ENCODE measurements at places on chromosomes 2 and 18.

GRCh38 chr2:220046507-220046906 lies 419.1 kb downstream of the SLC4A3 start:
- no peak for DNase-seq

DNA sequence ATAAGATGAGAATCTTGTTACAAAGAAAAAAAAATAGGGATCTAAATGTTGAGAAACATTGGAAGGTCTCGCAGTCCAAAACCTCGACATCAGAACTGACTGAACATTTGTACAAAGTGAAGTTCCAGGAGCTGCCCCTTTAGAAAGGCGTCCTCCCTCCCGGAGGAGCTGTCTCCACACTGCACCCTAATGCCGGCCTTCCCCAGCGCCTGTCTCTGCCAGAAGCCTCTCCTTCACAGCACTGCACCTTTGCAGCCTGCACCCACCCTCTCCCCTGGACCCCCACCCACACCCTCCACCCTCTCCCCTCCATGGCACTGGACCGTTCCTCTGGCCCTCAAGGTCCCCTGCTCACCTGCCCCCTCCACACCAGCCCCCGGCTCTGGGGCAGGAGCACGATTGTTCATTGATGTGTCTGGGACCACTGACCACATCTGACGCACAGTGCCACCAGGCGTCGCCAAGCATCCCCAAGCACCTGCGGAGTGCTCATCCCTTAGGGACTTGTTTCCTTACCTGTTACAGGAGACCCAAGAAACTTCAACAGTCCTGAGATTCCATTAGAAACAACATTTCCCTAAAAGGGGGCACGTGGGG lies 90.3 kb upstream of the SNTG2 start:
- no peak for DNase-seq

DNA sequence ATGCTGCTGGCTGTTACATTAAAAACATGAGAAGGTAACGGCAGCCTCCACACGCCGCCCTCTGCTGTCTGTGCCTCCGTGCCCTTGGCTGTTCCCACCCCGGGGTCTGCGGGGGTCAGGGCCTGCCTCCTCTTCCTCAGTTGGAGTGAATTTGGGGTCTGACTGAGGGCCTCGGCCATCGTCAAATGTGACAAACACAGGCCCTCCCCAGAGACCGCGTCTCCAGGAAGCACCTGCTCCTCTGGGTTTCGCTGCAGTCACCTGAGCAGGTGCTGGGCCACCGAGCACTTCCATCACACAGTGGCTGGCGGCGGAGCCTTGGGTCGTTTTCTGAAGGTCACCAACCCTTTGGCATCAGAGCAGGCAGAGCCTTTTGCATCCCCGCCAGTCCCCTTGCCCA lies 70.9 kb downstream of the NFATC1 start:
- DNase-seq: no peak

GRCh38 chr2:42238644-42239288 lies 69.6 kb downstream of the EML4 start:
- peak; percentile 29 for DNase-seq

GRCh38 chr2:23283-23682 lies 23.0 kb downstream of the FAM110C start:
- no peak for DNase-seq

DNA sequence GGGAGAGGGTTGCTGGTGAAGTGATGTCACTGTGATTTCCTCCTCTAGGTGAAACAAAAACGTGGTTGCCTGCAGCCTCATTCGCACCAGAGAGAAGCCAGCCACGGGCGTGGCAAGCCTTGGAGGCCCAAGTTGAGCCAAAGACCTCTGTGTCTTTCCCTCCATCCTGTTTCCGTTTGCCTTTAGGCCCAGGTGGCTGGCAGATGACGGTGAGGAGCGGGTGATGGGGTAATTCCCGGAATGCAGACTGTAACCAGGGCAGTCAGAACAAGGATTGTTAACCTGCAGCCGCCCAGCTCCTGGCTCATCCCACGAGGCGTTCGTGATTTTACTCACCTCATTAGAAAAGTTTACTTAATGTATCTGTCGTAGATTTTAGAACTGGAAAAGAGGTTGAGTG lies 14.4 kb downstream of the CTIF start:
- no peak for DNase-seq

DNA sequence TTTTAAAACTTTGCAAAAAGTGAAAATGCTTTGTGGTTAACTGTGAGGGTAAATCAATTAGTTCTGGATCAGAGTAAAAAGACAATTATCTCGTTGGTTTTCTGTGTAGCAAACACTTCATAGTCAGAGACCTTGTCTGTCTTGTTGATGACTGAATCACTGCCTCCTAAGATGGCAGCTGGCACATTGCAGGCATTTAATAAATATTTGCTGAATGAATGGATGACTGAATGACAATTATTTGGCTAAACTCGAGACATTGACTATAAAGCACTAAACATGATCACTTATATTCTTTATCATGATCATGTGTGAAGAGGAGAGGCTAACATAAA lies 96.2 kb downstream of the MAIP1 start:
- DNase-seq: no peak

DNA sequence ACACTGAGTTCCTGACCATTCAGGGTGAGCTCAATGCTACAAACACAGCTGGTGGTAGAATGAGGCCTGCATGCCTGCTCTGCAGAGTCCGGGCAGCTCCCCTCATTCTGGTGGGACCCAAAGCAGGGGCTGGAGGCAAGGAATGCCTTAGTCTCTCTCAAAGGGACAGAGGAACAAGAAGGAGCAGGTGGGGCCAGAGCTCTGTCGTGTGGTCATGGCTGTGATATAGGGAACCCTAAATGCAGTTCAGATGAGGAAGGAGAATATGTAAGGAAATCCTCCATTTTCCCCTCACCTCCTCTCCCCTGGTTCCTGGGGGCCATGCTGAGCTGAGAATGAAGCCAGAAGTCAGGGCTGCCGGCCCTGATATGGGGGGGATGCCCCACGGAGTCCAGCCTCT lies 334.3 kb downstream of the CYP26B1 start:
- DNase-seq: no peak

DNA sequence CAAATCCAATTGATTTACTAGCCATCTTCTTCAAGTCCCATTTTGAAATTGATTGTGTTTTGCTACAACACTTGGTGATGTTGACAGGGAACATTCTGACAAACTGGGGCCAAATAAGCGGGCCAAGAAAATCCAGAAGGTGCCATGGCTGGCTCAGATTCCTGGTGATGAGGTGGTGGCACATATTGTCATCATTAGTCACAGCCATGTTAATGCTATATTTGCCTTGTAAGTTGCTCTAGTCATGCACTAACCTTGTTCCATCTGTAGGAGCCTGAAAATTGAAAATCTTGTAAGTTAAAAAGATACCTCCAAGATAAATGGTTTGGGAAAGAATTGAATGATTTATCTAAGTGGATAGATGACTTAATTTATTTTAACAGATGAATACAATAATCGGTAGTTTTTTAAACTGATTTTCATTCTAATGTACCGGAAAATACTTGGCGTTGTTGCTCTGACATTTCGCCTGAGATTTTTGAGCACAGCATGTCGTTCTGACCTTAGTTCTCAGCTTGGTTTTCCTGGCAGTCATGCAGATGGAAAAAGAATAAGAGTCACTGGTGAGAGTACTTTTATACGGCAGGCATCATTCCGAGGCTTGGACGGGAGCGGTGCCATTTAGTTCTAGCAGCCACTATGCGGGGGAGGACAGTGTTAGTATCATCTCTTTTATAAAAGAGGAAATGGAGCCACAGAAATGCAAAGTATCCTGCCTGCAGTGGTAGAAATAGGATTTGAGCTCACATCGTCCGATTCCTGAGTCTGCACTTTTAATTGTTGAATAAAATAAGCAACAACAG lies 133.9 kb downstream of the ZNF532 start:
- DNase-seq: no peak

DNA sequence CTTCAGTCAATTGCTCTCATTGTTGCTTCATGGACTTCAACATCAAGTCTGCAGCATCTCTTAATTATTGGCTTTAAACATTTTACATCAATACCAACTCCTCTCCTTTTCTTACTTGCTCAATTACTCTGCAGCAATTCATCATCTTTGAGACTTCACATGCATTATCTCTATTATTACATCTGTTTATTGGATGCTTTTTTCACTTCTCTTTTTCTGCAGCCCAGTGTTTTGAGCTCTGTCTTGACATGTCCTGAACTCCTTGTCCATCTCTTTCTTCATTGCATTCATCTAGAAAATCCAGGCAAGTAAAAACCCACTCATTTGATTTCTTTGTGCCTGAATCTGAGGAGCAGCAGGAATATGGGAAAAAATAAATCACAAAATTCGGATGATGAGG lies 647.9 kb downstream of the PLCL1 start:
- DNase-seq: no peak

DNA sequence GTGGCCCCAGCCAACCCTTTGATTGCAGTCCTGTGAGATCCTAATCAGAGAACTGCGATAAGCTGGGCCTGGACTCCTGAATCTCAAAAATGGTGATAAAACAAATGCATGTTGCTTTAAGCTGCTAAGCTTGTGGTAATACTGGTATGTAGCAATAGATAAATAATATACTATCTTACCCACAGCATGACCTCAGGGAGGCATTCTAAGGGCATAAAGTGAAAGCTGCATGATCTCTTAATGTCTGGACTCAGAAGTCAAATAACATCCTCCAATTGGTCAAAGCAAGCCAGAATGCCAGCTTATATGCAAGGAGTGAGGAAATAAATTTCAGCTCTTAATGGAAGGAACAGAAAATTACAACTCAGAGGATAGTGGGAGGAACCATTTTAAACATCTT lies 246.1 kb downstream of the FSIP2 start:
- DNase-seq: no peak

- DNase-seq: no peak
These were observed 138.3 kb upstream of the CYP1B1 start for GRCh38 chr2:38214209-38214717.

- no peak for DNase-seq
These were observed 30.7 kb upstream of the FANCL start for GRCh38 chr2:58271826-58272225.

GRCh38 chr2:231181860-231182512 lies 16.4 kb upstream of the ARMC9 start:
- no peak for DNase-seq

DNA sequence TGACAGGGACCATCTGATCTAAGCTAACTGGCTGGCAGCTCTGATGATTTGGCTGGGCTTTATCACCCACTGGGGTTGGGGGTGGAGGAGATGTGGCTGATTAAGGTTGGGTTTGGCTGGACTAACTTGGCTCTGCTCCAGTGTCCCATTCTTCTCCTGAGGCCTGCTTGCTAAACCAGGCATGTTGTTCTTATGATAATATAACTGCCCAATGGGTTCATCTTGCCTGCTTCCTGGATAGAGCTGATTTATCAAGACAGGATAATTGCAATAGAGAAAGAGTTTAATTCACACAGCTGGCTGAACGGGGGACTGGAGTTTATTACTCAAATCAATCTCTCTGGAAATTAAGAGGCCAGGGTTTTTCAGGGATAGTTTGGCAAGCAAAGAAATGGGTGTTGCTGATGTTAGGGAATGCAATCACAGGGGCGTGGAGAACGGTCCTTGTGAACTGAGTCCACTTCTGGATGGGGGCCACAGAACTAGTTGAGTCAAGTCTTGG lies 150.4 kb downstream of the PTH2R start:
- no peak for DNase-seq

DNA sequence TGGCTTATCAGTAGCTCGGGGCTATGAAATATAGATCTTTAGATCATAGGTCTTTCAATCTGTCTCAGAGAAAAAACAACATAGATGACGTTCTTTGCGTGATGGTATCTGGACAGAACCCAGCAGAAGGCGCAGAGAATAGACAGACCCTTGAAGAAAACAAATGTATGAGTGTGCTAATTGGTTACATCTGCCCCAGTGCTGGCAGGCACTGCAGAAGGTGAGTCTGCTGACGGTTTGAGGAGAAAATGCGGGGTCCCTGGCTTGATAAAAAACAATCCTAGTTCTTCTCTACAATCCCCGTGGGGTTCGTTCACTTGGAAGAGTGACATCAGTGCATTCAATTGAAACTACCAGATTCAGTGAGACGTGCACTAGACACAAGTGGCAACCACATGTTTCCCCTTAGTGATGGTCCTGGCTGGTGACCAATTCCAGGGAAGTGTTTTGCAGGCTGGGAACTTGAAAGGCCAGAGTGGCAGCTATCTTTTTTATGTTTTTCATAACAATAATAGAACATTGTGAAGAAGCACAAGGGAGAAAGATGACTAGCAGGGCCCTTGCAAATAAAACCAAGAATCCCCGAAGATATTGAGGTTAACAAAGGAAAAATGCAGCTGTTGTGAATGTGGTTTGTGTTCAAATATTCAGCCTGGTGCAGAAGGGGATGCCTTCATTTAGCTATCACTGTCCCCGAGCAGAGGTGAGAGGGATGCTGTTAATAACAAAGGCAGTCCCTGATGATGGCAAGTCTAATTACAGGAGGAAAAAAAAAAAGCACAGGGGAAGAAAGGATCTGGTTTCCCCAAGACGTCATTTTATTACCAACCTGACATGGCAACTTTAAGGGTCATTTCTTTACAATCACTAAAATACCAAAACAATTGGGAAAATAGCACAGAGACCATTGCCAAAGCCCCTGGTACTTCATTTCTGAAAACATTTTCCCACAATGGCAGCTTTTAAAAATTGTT lies 337.6 kb upstream of the FIGN start:
- no peak for DNase-seq

DNA sequence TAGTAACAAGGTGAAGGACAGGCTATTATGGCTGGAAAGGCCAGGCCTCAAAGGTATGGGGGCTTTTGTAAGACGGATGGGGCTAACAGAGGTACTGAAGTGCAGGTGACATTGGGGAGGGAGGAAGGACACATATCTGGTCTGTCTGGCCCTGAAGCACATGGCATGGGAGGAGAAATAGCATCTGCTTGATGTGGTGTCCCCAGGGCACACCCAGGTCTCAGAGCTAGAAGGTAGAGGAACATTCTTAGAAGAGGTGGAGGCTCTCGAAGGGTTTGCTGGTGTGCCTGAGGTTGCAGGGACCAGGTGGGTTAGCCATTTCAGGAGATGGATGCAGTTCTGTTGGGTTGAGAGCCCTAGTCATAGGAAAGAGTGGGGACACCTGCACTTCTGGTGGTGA lies 9.5 kb downstream of the RALB start:
- no peak for DNase-seq

- DNase-seq: no peak
These were observed 25.3 kb downstream of the FEZ2 start for GRCh38 chr2:36572719-36573059.

DNA sequence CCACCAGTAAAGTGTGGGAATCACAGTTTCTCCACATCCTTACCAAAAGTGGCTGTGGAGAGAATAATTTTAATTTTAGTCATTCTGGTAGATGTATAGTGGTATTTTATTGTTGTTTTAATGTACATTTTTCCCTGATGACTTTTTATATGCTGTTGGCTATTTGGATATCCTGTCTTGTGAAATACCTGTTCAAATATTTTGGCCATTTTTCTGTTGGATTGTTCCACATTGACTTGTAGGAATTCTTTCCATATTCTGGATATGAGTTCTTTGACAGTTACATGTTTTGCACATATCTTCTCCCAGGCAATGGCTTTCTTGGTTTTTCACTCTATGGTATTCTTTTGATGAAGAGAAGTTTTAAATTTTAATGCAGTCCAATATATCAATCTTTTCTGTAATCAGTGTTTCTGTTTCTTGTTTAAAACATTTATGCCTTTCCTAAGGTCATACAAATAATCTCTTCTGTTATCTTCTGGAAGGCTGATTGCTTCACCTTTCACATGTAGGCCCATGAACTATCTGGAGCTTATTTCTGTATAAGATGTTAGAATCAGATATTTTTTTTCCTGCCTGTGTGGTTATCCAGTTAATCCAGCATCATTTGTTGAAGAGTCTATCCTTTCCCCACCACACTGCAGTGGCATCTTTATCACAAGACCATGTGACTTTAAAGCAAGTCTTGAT lies 19.0 kb downstream of the AFTPH start:
- DNase-seq: no peak

GRCh38 chr18:51522821-51523220 lies 325.3 kb upstream of the MEX3C start:
- DNase-seq: no peak

Measured in stimulated activated naive CD4-positive, alpha-beta T cell treated with Interleukin-2 at 50 U/mL for 16 hours (primary cell).